ENCODE measurements at places on chromosomes 4 and X. TPM values are rescaled to one million over a fixed set of nuclear protein-coding genes. Genes with fewer than 3 reads are reported as not detected.

- H3K36me3 ChIP-seq = no peaks in the 10 kb centered on the region
- no peak overlapping the region for H3K4me3 ChIP-seq
- no peaks in the 10 kb centered on the region for H3K27me3 ChIP-seq
- H3K27ac ChIP-seq = no peak overlapping the region
- no peaks in the 10 kb centered on the region for H3K4me1 ChIP-seq
- DNase-seq = no peak
These were observed 17.6 kb upstream of the GABRA4 start for GRCh38 chr4:47010912-47011446.

- H3K4me3 ChIP-seq = no peak overlapping the region
- H3K27me3 ChIP-seq = no peaks in the 10 kb centered on the region
- H3K4me1 ChIP-seq = no peaks in the 10 kb centered on the region
- H3K36me3 ChIP-seq = peaks cover 25% of the 10 kb centered on the region
- H3K27ac ChIP-seq = no peak overlapping the region
These were observed 228.1 kb upstream of the ANXA3 start for GRCh38 chr4:78323439-78323838.

- H3K27me3 ChIP-seq = no peaks in the 10 kb centered on the region
- H3K27ac ChIP-seq = no peak overlapping the region
- no peak for DNase-seq
- H3K36me3 ChIP-seq = no peaks in the 10 kb centered on the region
These were observed 375.2 kb downstream of the UBE2NL start for GRCh38 chrX:144259054-144259453.

DNA sequence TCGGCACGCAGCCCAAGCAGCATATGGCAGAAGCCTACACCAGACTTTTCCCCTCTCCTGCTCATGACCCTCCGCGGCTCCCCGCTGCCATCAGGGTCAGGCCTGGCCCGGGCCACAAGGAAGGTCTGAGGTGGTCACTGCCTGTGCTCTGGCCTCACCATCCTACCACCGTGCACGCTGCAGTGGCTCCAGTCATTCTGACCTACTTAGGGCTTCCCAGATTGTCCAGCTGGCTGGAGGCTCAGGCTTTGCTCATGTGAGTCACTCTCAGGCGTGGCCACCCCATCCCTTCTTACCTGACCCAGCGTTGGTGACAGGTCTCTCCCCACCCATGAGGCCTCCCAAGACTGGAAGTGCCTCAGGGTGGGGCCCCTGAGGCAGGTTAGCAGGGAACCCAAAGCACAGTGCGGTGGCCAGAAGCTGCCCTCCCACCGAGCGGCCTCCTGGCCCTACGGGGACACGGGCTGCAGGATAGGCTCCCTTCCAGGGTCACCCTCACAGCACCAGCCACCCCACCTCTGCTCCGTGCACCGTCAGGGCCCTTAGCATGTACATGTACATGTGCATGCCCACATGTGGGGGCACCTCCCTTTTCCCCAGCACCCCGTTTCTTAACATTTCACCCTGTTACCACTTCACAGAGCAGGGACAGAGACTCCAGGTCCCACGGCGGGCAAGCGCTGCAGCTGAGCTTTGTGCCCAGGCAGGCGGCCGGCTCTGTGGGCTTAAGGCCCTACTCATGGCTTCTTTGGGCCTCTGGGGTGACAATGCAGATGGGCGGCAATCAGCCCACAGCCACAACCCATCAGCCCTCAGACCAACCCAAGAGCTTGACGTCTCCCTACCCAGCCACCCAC is 2.2 kb downstream of the TREX2 start:
- no peaks in the 10 kb centered on the region for H3K4me1 ChIP-seq
- no peaks in the 10 kb centered on the region for H3K27me3 ChIP-seq
- H3K27ac ChIP-seq = no peak overlapping the region
- no peak for DNase-seq
- H3K36me3 ChIP-seq = no peaks in the 10 kb centered on the region

GRCh38 chrX:130728208-130728607 is 174.8 kb downstream of the ENOX2 start:
- H3K4me3 ChIP-seq = no peak overlapping the region
- H3K36me3 ChIP-seq = no peaks in the 10 kb centered on the region
- H3K27ac ChIP-seq = no peak overlapping the region
- no peak for DNase-seq

DNA sequence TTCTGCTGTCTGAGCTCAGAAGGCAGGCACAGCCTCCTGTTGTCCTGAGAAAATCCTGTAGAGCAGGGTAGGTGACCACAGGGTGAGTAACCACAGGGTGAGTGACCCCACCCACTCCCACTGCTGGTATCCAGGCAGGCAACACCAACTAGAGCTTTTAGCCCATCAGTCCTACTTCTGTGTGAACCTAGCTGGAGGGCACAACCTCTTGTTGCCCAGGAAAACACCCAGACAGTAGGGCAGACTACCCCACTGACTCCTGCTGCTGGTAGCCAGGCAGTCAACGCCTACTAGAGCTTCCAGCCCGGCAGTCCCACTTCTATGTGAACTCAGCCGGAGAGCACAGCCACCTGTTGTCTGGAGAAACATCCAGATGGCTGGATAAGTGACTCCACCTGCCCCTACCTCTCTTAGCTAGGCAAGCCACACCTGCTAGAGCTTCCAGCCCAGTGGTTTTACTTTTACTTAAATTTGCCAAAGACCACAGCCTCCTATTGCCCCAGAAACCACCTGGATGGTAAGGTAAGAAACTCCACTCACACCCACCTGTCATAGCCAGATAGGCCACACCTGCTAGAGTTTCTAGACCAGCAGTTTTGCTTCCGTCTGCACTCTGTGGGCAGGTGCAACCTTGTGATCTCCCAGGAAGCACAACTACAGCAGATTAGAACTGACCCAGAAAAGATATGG is 371.6 kb downstream of the INPP4B start:
- H3K36me3 ChIP-seq = no peaks in the 10 kb centered on the region
- H3K4me3 ChIP-seq = no peak overlapping the region
- H3K4me1 ChIP-seq = no peaks in the 10 kb centered on the region

DNA sequence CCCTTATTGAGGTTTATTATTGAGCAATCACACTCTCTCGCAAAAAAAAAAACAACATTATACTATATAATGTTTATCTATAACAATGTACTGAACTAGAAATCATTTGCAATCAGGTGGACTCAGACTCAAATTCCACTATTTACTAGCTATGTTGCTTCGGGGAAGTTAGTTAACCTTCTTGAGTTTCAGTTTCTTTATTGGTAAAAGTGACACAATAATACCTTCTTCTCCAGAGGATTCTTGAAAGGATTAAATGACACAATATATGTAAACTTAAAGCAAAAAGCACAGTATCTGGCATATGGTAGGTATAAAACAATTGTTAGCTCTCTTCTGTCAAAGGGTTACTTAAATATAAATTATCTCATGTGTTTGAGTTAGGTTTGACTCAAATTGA is 31.5 kb upstream of the HDAC8 start:
- no peak overlapping the region for H3K4me3 ChIP-seq
- no peak for DNase-seq
- H3K4me1 ChIP-seq = no peaks in the 10 kb centered on the region
- no peaks in the 10 kb centered on the region for H3K36me3 ChIP-seq
- H3K27ac ChIP-seq = no peak overlapping the region

Gene CSAG1
- not detected for total RNA-seq
